IPS DF 6.9 (cell line): ENCODE measurements at places on chromosomes 13 and 19.

GRCh38 chr13:32737111-32737571, 150.9 kb downstream of the PDS5B start:
- DNase-seq, result no peak

GRCh38 chr13:66996503-66996902, 233.6 kb downstream of the PCDH9 start:
- no peak for DNase-seq

DNA sequence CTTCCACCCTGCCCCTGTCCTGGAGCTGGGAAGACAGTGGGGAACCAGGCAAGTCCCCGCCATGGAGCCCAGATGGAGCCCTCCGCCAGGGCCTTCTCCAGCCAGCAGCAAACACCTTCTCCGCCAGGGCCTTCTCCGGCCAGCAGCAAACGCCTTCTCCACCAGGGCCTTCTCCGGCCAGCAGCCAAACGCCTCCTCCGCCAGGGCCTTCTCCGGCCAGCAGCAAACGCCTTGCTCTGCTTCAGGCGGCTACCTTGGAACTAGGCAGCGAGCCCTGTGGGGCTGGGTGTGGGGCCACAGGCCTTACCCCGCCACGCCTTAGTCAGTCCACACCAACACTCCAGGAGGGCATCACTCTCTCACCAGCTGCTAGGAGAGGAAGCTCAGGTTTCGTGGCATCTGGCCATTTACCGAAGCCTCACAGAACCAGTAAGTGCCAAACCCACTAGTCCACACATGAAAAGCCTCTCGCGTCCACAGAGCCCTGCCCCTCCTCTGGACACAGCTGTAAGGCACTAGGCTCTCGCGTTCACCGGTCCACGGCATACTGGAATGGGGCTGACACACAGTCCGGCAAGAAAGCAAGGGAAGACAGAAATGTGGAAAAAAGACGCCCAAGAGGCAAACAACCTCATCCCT, 41.0 kb downstream of the MLLT1 start:
- DNase-seq, result no peak

GRCh38 chr19:41000310-41000737, 9.2 kb downstream of the CYP2B6 start:
- DNase-seq, result no peak

DNA sequence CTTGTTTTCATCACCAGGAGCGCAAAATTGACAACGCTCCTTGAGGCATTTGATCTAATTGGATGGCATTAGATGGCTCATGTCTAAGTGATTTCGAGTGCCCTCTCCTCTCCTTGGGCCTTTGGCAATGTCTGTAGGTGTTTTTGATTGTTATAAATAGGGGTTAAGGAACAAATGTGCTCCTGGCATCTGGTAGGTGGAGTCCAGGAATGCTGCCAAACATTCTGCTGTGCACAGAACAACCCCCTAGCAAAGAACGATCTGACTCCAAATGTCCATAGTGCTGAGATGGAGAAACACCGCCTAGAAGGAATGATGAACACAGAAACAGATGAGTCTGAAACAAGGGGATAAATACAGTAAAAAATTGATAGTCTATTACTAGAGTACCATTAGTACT, 68.0 kb upstream of the C1QTNF9B start:
- DNase-seq, result no peak

DNA sequence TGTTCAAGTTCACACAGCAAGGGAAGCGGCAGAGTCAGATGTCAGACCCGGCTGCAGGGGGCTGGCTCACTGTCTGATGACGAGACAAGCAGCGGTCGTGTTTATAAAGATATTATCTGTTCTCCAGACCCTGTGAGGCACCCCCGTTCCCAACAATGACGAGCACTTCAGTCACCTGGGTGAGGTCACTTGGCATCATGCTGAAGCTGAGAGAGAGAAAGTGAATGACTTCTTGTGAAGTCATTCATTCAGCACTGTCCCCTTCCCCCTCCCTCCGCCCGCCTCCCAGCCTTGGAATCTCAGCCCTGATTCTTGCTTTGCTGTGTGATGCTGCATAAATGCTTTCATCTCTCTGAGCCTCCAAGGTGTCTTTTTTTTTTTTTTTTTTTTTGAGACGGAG, 4.9 kb upstream of the LYPD3 start:
- no peak for DNase-seq

DNA sequence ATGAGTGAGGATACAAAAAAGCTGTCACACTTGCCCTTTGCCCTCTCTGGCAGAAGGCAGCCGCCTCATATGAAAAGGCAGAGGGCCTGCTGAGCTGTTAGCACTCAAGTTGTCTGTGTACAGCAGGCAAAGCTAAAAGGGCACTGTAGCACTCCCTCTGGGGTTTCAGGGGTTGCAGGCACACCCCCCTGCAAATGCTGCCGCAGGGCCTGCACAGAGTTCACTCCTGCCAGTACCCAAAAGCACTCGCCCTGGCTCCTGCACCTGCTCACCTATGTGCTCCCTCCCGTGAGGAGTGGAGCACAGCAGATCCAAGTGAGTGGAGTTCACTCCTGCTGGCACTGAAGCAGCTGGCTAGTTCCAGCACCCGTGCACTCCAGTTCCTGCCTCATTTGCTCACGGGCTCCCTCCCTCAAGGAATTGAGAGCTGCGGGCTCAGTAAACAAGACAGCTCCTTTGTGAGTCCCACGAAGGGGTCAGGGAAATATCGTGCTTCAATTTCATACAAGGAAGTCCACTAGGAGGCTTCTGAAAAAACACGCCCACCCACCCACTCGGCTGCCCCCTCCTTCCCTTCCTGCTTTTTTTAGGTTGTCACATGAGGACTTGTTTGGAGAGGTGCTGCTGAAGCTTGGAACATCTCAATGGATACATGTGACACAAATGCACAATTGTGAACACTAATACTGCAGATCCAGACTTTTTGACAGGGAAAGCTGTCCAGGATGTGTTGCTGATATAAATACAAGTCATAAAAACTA, 9.9 kb upstream of the RCBTB2 start:
- no peak for DNase-seq

DNA sequence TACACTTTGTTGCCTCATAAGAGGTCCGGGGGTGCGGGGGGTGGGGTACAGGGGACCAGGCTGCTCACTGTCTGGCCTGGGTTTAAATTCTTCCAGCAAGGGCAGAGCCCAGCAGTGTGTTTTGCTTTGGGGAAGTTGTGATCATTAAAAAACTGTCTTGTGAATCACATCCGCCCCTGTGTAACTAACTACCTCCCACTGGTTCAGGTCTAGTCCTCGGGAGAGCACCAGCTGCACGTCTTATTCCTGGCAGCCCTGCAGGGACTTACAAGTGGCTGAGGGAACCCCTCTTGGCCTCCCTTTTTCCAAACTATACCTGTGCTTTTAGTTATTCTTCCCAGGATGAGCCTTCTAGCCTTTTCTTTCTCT, 127.5 kb downstream of the SIPA1L3 start:
- no peak for DNase-seq

DNA sequence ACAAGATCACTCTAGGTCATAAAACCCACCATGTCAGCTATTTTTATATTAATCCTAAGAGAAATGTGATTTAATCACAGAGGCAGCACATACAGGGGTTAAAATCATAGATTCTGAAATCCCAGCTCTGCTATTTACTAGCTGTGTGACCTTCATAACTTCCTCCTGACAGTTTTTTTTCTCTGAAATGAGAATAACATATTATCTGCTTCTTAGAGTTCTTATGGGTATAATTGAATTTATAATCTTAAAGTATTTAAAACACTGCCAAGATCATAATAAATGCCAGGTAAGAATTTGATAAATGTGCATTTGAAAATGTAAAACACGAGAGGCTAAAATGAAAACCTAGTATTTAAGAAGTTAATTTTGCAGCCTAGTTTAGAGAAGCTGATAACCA, 722.9 kb downstream of the SLITRK6 start:
- DNase-seq, result no peak

DNA sequence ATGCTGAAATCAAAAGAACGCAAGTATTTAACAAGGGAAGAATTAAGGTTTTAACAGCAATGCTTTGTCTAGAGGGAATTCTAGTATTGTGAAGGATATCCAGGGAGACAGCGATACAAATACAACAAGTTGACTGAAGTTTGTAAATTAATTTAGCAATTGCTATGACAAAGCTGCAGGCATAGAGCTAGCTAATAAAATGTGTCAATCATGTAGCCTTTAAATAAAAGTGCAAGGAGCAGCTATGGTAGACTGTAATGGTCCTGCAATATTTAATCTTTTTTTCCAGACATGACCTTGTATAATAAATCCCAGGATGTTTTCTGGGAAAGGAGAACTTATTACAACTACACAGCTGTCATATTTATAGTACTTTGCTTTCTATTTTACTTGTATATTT, 779.3 kb downstream of the SLITRK5 start:
- DNase-seq, result no peak

- DNase-seq, result no peak
Observed at GRCh38 chr13:63636316-63636993, 2220.8 kb upstream of the PCDH20 start.

DNA sequence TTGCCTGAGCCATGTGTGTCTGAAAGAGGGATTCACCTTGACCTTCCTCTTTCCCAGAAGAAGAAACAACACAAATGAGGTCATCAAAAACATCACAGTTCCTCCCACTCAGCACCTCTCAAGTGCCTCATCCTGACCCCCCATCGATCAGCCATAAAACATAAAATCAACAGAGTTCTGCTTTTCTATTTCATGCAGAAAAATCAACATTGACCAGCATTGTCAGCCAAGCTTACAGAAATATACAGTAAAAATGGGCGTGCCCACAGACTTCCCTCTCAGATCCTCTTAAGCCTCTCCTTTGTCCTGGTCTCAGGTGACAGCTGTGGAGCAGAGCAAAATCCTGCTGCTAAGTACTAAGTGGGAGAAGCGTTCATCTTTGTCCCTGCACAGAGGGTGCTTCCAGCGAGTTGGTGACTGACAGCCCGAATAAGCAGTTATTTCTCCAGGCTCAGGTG, 213.3 kb downstream of the OLFM4 start:
- DNase-seq, result no peak

GRCh38 chr19:34555447-34555846, 73.9 kb downstream of the WTIP start:
- no peak for DNase-seq

GRCh38 chr13:43686557-43686956, 100.2 kb downstream of the ENOX1 start:
- no peak for DNase-seq

- DNase-seq, result no peak
Observed at GRCh38 chr13:59363947-59364346, 799.8 kb downstream of the DIAPH3 start.

GRCh38 chr13:98839856-98840769, 87.6 kb upstream of the SLC15A1 start:
- DNase-seq, result peak; percentile 67

DNA sequence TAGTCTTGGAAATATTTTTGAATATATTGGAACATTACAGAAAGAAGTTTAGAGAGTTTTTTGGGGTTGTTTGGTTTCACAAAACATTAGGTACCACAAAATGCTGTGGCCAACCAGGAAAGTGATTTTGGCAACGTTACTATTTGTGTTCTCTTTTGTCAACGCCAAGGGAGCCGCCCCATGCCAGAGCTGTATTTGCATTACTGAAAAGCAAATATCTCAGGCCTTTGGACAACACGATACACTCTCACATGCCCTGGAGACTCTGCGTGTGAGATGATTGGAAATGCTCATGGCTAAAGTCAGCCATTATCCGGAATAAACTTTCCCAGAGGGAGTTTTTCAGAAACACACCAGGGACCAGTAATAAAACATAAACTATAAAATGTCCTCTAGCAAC, 324.6 kb downstream of the SHISA2 start:
- DNase-seq, result no peak

DNA sequence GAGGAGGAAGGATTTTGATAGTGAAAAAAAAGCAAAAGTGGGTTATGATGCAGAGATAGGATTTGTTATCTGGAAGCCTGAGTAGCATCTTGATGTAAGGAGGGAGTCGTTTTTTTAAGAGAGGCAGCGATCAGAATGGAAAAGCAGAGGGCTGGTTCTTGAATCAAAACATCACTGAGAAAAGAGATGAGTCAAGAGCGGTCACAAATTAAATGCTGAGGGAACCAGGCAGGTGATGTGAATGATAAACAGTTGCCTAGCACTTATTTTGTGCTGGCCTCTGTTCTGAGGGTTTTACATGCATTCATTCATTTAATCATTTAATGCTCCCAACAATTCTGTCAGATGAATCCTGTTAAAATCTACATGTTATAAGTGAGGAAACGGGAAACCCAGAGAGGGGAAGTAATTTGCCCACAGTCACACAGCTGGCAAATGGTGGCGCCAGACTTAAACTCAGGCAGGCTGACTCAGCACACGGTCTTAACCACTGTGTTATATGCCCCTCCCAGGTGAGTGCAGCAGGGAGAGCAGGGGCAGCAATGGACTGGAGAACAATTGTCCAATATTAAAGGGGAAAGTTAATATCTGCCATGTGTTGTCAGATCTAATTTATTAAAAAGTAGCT, 21.4 kb downstream of the SIGLECL1 start:
- no peak for DNase-seq

- DNase-seq, result no peak
Observed at GRCh38 chr13:44153496-44153895, 220.1 kb upstream of the SERP2 start.

GRCh38 chr19:5542665-5543064, 25.1 kb downstream of the TINCR start:
- DNase-seq, result no peak
